ENCODE measurements at places on chromosomes 1 and 21.

- DNase-seq = no peak
Observed at GRCh38 chr1:209775678-209776077, 8.7 kb downstream of the C1orf74 start.

- DNase-seq = no peak
Observed at GRCh38 chr1:35369922-35370671, 101.6 kb downstream of the ZMYM4 start.

DNA sequence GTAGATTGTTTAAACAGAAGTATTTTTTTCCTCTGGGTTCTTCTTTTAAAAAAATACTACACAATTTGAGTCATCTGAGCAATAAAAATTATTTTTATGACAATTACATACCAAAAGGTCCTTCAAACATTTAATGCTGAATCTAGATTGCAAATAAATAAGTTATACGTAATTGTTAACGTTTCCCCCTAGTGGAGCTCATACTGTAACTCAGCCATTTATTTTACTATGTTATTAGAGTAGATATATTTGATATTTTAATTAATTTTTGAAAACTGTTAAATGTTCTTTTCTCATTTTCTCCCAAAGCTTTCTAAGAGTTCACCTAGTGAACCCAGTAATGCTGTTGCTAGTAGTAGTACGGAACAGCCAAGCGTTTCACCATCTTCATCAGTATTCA lies 33.5 kb downstream of the ZMYM1 start:
- DNase-seq = no peak

GRCh38 chr1:172515927-172516326 lies 17.0 kb upstream of the SUCO start:
- no peak for DNase-seq

GRCh38 chr21:26389971-26390641 lies 183.0 kb downstream of the CYYR1 start:
- peak; percentile 97 for DNase-seq

GRCh38 chr1:157580179-157580827 lies 17.6 kb downstream of the FCRL4 start:
- DNase-seq = peak; percentile 59

DNA sequence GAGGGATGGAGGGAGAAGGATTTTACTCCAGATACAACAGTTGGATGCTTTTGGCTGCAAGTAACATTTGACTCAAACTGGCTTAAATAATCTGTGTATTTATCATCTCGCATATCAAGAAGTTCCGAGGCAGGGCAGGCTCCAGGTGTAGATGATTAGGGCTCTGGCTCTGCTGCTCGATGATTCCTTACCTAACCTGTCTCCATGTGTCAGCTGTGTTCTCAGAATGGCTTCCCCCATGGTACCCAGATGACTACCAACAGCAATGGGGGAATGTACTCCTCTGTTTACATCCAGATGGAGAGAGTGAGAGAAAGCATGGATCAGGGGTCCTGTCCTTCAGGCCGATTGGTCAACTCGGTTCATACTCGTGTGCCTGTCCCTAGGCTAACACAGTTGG lies 90.4 kb upstream of the AKT3 start:
- DNase-seq = no peak

GRCh38 chr1:6099787-6100765 lies 54.4 kb downstream of the KCNAB2 start:
- DNase-seq = peak; percentile 33

DNA sequence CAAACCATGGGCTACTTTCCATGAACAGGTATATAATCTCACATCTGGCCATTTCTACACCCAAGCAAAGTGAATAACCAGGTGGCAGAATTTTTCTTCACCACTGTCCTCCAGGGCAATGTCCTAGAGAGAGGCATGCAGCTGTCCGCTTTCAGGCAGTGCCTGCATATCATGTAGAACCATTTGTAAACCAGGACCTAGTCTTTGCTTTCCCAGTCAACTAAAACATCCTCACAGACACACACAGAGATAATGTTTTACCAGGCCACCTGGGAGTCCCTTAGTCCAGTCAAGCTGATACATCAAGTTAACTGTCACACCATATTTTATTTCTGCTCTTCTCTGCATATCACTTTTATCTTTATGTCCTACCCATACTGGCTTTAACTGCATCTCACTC lies 26.2 kb downstream of the TNFSF18 start:
- no peak for DNase-seq

DNA sequence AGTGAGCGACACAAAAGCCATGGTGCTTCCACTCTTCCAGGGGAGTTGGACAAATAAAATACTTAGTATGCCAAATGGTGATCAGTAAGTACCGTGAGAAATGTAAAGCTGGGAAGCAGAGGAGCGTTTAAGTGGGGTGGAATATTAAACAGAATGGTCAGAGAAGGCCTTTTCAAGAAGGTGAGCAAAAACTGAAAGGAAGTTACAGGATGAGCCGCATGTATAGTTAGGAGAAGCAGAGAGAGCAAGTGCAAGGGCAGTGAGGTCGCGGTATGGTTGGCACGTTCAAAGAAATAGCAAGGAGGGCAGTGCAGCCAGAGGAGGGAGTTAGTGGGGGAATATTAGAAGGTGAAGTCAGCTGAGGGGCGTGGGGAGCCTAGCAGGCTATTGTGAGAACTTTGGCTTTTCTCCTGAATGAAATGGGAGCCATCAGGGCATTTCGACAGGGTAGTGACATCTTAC lies 748 bp upstream of the ATP6V0B start:
- no peak for DNase-seq

- DNase-seq = no peak
Observed at GRCh38 chr1:61436016-61436415, 288.9 kb downstream of the TM2D1 start.

- DNase-seq = no peak
Observed at GRCh38 chr1:52439976-52440375, 35.6 kb downstream of the PRPF38A start.

- DNase-seq = no peak
Observed at GRCh38 chr1:236024641-236025040, 40.2 kb downstream of the NID1 start.

DNA sequence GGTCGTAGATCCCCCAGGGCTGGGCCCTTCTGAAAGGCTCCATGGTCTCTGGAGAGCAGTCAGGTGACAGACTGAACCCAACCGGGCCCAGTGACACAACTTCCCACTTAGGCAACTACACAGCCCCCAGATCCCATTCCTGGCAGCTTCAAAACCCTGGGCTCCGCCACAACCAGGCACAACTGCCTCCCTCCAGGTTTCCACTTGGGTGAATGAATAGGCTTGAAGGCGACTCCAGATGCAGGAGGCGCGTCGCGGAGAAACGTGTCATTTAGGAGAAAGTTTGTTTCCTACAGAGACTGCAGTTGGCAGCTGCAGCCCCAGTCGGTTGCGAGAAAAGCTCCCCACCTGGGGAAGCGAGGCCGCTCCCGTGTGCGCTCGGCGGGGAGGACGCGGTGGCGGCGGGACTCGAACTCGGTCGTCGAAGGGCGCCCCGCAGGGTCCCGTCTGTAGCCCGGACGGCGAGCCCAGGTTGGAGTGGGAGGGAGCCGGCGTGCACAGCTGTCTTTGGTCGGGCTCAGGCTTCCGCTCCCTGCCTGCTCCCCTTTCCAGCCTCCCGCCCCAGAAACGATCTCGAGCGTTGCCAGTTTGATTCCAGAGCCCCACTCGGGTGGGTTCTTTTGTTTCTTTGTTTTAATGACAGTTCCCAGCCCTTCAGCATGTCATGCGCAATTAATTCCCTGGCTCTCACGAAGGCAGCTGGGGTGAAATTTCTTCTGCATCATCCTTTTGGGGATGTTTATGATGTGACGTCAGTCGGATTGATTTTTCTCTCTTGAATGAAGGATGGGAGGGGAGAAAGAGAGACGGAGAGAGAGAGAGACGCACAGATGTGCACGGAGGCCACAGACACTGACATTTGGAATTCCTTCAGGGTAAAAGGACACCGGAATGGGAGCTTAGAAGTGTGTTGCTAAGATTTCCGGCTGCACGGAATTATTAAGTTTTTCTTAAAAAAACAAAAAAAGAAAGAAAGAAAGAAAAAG lies 862 bp upstream of the SGIP1 start:
- no peak for DNase-seq

DNA sequence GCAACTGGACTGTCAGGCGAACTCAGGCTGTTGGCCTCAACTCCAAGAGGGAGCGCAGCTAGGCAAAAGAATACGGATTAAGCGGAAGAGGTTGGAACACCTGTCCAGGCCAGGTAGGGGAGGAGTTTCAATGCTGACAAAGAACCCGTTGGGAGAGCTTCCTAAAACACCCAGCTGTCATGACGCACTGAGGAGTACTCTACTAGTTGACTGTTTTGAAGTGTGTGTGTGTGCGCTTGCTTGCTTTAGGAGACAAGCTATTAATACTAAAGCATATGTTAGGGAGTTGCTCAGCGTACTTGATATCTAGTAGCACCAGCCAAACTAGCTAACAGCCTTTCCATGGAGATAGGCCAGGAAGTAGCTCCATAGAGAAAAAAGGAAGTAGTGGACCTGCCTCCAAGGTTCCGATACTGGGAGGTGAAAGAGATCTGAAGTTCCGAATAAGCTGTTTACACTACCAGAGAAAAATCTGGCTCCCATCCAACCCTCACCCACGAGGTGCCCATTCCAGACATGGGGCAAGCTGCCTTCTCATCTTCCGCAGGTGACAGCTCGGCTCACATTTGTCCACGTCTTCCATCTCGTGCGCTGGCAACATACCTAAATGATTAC lies 974 bp upstream of the FNBP1L start:
- peak; percentile 89 for DNase-seq

GRCh38 chr21:33857846-33858666 lies 57.5 kb downstream of the ATP5PO start:
- DNase-seq = no peak

GRCh38 chr1:202200112-202200548 lies 6.5 kb downstream of the LGR6 start:
- DNase-seq = no peak

DNA sequence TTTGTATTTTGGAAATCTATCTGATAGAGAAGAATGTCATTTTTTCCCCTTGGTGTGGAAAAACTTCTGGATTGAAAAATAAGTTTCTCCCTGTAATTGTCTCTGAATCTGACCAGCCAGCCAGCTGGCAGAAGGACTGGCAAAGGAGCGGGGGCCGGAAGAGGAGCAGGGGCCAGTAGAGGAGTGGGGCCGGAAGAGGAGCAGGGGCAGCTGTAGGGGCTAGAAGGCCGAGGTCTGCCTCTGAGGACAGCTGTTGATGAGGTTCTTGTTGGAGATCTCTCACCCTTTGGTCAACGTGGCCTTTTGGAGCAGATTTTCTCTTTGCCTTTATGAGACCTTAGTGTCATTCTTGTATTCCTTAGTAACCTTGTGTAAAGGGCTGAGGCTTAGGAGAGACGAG lies 121.8 kb downstream of the GALNT2 start:
- DNase-seq = no peak

GRCh38 chr1:7369866-7370265 lies 401.2 kb upstream of the VAMP3 start:
- no peak for DNase-seq

DNA sequence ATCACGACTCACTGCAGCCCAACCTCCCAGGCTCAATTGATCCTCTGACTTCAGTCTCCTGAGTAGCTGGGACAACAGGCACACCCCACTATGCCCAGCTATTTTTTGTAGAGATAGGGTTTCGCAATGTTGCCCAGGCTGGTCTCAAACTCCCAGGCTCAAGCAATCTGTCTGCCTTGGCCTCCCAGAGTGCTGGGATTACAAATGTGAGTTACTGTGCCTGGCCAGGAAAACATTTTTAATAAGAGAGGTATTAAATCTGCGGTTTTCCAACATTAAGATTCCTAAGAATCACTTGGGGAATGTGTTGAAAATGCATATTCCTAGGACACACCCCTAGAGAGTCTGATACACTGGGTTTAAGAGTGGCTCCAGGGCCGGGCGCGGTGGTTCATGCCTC lies 8.7 kb downstream of the CSF1 start:
- DNase-seq = no peak

DNA sequence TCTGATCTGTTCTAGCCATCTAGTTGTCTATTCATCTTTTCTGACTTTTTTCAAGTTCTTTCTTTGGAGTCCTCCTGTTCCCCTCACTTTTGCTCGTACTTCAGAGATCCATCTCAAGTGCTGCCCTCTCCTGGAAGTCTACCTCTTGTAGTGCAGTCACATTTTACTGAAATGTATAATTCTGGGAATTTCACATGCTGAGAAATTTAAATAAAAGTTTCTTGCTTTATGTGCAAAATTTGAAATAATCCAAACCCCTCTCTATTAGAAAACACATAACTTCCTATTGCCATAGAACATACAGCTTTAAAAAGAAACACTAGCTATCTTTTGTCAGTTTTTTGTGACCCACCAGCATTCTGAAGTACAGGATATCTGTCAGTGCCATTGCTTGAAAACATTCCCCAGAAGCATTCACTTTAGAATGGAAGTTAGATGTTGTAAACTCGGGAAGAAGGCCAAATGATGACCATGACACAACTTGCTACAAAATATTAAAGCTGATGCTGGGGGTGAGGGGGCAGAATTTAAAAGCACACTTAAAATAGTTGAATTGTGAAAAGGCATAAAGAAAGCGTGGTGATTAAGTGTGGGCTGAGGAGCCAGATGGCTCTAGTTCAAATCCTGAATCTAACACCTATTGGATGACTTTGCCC lies 22.0 kb downstream of the RLF start:
- DNase-seq = no peak

DNA sequence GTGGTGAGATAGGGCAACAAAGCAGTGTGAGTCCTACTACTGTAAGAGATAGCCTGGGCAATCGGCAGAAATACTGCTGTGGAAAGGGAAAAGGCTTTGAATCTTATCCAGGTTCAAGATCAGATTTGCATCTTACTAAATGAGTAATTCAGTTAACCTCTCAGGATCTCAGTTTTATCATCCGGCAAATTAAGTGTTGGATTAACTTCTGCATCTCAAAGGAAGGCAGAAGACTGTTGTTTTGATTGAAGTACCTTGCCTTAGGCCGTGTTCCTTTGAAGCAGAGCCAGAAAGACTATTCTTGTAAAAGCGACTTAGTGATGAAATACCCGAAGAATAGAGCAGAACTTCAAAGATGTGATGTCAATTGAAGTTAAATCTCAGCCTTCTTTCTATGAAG lies 612.9 kb upstream of the USP24 start:
- no peak for DNase-seq

- no peak for DNase-seq
Observed at GRCh38 chr1:226787638-226788037, 48.6 kb upstream of the ITPKB start.

- peak; percentile 69 for DNase-seq
Observed at GRCh38 chr1:50268049-50268448, 155.2 kb downstream of the DMRTA2 start.

DNA sequence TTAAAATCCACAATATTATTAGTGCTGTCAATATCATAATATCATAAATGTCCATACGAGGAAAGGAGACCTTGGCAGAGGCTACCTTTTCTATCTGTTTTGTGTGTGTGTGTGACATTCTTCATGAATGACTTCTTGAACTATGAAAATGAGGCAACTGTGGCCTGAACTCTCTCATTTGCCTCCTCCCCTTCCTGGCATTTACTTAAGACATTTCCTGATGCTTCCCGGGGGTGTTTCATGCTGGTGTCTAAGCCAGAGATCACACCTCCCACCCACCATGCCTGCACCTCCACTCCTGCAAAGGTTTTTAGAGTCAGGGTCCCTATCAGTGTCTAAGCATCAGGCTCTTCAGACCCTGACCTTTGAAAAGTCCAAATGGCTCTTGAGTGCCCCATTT lies 420.9 kb downstream of the KIF26B start:
- no peak for DNase-seq

GRCh38 chr1:205436776-205437410 lies 15.0 kb upstream of the LEMD1 start:
- no peak for DNase-seq
